ENCODE measurements at places on chromosomes 3 and 15. TPM values are rescaled to one million over a fixed set of nuclear protein-coding genes. Genes with fewer than 3 reads are reported as not detected.

GRCh38 chr15:66779331-66780009 lies 77.4 kb downstream of the SMAD6 start:
- no peaks in the 10 kb centered on the region for H3K36me3 ChIP-seq
- no peak overlapping the region for H3K4me3 ChIP-seq
- DNase-seq, result no peak
- H3K4me1 ChIP-seq, result peaks cover 64% of the 10 kb centered on the region
- H3K27ac ChIP-seq, result peak overlapping the region; percentile 86

DNA sequence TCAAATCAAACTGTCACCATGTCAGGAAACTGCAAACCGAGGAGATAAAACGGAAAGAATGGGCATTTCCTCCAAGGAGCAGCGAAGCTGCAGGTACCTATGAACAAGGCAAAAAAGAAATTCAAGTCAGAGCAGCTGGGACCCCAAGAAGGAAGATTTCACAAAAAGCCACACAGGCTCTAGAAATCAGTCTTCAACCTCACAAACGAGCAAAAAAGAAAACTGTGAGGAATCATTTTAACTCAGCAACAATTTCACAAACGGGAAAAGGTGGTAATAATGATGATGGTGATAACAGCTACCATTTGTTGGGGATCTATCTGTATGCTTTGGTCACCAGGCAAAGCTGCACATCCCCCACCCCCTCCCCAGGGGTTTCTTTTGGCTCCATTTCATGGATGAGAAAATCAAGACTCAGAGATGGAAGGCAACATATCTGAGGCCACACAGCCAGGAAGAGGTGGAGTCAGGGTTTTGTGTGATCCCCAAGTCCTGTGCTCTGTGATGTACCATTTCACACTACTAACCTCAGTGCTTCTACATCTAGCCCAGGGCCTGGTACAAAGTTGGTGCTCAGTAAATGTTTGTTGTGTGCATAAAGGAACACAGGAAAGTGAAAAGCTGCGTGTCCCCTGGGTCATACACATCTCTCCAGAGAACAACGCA lies 109.9 kb downstream of the IQSEC1 start:
- H3K27ac ChIP-seq, result no peak overlapping the region
- H3K27me3 ChIP-seq, result no peaks in the 10 kb centered on the region
- H3K36me3 ChIP-seq, result no peaks in the 10 kb centered on the region
- DNase-seq, result no peak
- no peak overlapping the region for H3K4me3 ChIP-seq

DNA sequence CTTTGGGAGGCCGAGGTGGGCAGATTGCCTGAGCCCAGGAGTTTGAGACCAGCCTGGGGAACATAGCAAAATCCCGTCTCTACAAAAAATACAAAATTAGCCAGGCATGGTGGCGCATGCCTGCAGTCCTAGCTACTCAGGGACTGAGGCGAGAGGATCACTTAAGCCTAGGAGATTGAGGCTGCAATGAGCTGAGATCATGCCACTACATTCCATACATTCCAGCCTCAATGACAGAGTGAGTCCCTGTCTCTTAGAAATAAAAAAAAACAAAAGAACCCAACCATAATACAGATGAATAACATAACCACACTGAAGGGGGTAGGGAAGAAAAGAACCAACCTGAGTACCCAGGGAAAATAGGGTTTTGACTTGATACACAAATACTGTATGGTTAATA lies 19.7 kb upstream of the CGNL1 start:
- no peaks in the 10 kb centered on the region for H3K27me3 ChIP-seq
- no peak for DNase-seq
- H3K4me3 ChIP-seq, result no peak overlapping the region
- H3K4me1 ChIP-seq, result no peaks in the 10 kb centered on the region

Gene ANXA2
- 1,903 TPM for total RNA-seq

DNA sequence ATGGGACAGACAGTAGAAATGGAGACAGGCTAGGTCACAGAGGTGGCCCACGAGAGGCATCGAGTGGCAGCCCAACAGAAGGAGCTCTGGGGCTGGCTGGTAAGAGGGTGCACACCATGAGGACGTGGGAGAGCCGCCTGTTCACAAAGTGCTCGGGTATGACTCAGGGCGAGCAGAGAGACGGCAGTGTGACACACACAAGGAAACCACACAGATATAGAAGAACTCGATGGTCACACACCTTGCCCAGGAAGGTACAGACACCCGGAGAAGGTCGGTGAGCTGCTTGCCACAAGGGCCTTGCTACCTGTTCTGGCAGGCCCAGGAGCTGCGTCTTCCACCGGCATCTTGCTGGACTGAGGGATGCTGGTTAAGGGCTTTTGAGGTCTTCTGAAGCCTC lies 50.2 kb downstream of the CA12 start:
- H3K4me3 ChIP-seq, result no peak overlapping the region
- H3K4me1 ChIP-seq, result no peaks in the 10 kb centered on the region
- H3K27me3 ChIP-seq, result no peaks in the 10 kb centered on the region
- no peak overlapping the region for H3K27ac ChIP-seq

Gene TSPAN3
- 130 TPM for total RNA-seq

DNA sequence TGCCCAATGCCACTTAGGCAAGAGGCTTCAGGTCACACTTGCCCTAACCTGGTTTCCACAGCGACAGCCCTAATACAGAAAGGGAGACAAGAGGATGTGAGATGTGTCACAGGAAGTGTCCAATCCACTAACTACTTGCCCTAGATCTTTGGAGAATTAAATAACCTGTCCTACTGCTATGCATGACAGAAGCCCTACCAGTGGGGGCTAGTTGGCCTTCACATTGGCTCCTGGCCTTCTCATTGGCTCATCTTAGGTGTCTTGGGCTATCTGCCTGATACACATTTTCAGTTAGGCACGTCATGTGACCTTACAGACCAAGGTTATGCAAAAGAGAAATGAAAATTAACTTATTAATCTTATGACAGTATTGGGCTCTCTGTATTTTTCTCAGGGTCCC lies 449.9 kb downstream of the FHIT start:
- H3K36me3 ChIP-seq, result no peaks in the 10 kb centered on the region
- DNase-seq, result no peak
- no peak overlapping the region for H3K27ac ChIP-seq
- H3K27me3 ChIP-seq, result no peaks in the 10 kb centered on the region
- no peaks in the 10 kb centered on the region for H3K4me1 ChIP-seq

DNA sequence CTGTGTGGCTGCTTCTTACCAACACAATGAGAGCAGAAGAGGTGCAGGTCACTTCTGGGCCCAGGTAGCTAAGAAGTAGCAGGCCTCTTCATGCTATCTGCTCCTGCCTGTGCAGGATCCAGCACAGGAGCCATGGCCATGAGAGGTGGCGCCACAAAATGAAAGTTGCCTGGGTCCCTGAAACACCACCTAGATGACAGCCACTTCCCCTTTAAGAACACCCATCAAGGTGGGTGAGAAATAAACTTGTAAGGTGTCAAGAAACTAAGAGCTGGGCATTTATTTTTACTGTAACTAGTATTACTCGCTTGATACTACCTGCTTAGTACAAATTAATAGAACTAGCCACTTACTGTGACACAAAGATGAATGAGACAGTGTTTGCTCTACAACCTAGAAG lies 484.6 kb upstream of the TBL1XR1 start:
- DNase-seq, result no peak
- peak overlapping the region; percentile 26 for H3K27ac ChIP-seq
- no peaks in the 10 kb centered on the region for H3K4me1 ChIP-seq
- no peaks in the 10 kb centered on the region for H3K36me3 ChIP-seq
- no peaks in the 10 kb centered on the region for H3K27me3 ChIP-seq

Gene LRRC3B
- not detected for total RNA-seq

- no peak overlapping the region for H3K27ac ChIP-seq
- H3K4me1 ChIP-seq, result no peaks in the 10 kb centered on the region
- no peak for DNase-seq
- H3K27me3 ChIP-seq, result no peaks in the 10 kb centered on the region
Measured at GRCh38 chr3:39573392-39573791, 105.9 kb downstream of the MOBP start.

Gene GATA2
- 74.6 TPM for total RNA-seq

Gene RASGRF1
- 0.59 TPM for total RNA-seq

Gene RARRES1
- total RNA-seq, result 1.3 TPM

GRCh38 chr15:73051391-73051806 lies 864 bp upstream of the NEO1 start:
- peaks cover 3% of the 10 kb centered on the region for H3K36me3 ChIP-seq
- peaks cover 11% of the 10 kb centered on the region for H3K4me1 ChIP-seq
- peaks cover 58% of the 10 kb centered on the region for H3K27me3 ChIP-seq
- no peak overlapping the region for H3K27ac ChIP-seq
- H3K4me3 ChIP-seq, result peak overlapping the region; percentile 67
- DNase-seq, result no peak

GRCh38 chr3:176776622-176777175 lies 420.6 kb downstream of the TBL1XR1 start:
- no peaks in the 10 kb centered on the region for H3K27me3 ChIP-seq
- H3K4me3 ChIP-seq, result no peak overlapping the region
- no peak for DNase-seq
- H3K27ac ChIP-seq, result no peak overlapping the region
- H3K4me1 ChIP-seq, result no peaks in the 10 kb centered on the region
- H3K36me3 ChIP-seq, result no peaks in the 10 kb centered on the region

GRCh38 chr3:182239316-182239715 lies 527.6 kb downstream of the SOX2 start:
- H3K27ac ChIP-seq, result no peak overlapping the region
- no peaks in the 10 kb centered on the region for H3K4me1 ChIP-seq
- H3K27me3 ChIP-seq, result no peaks in the 10 kb centered on the region
- H3K36me3 ChIP-seq, result no peaks in the 10 kb centered on the region
- H3K4me3 ChIP-seq, result no peak overlapping the region

- no peak overlapping the region for H3K4me3 ChIP-seq
- DNase-seq, result no peak
- H3K27me3 ChIP-seq, result no peaks in the 10 kb centered on the region
Measured at GRCh38 chr3:69483449-69483848, 97.6 kb upstream of the FRMD4B start.

- H3K27me3 ChIP-seq, result no peaks in the 10 kb centered on the region
- H3K36me3 ChIP-seq, result no peaks in the 10 kb centered on the region
- H3K4me3 ChIP-seq, result no peak overlapping the region
- DNase-seq, result no peak
- no peaks in the 10 kb centered on the region for H3K4me1 ChIP-seq
Measured at GRCh38 chr3:104069114-104069513, 1297.6 kb upstream of the ALCAM start.

DNA sequence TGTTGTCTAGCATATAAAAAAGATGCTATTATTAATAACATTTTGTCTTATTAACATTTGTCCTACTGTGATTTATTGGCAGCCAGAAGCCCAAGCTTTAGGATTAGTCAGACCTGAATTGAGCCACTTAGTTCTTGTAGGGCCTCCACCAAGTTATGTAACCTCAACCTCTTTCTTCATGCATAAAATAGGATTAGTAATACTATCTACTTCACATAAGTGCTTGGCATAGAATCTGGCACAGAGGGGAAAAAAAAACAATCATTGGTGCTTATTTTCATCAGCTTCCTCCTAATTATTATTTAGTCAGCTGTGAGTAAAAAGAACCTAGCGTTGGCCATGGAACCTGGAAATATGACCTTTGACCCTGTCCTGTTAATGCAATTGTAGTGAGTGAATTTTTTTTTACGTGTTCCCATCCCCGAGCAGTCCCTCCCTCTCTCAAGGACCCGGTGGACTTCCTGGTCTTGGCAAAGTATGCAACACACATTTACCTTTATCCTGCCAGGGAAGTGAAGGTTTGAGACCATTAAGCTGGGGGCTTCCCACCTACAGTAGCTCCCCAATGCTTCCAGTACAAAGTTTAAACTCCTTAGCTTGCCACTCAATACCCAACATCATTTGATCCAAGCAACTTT lies 136.8 kb downstream of the FHIT start:
- no peaks in the 10 kb centered on the region for H3K4me1 ChIP-seq
- no peaks in the 10 kb centered on the region for H3K36me3 ChIP-seq
- no peak overlapping the region for H3K27ac ChIP-seq
- no peak for DNase-seq

DNA sequence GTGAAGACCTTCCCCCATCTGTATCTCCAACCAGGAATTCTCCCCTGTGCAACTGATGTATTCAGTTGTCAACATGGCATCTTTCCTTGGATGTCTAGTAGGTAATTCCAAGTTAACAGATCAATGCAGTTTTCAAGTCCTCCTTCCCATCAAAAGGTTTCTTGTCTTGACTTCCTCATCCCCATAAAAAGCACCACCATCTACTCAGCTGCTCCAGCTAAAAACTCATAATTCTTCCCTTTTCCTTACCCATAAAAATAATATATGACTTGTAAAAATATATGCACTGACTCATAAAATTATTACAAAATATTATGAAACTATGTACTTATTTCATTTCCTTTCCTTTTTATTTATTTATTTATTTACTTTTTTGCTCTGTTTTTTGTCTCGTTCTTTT lies 5.0 kb upstream of the CAND2 start:
- no peak overlapping the region for H3K4me3 ChIP-seq
- no peaks in the 10 kb centered on the region for H3K27me3 ChIP-seq
- no peak overlapping the region for H3K27ac ChIP-seq
- H3K36me3 ChIP-seq, result no peaks in the 10 kb centered on the region

- no peaks in the 10 kb centered on the region for H3K27me3 ChIP-seq
- H3K4me1 ChIP-seq, result no peaks in the 10 kb centered on the region
- no peak for DNase-seq
- H3K27ac ChIP-seq, result no peak overlapping the region
- no peaks in the 10 kb centered on the region for H3K36me3 ChIP-seq
Measured at GRCh38 chr15:98555173-98555515, 93.2 kb upstream of the IGF1R start.

Gene SLC24A5
- not detected for total RNA-seq

Gene MYH15
- 1.2 TPM for total RNA-seq

Gene EXD1
- 0.15 TPM for total RNA-seq

Gene CD200
- not detected for total RNA-seq

- DNase-seq, result no peak
- H3K27me3 ChIP-seq, result no peaks in the 10 kb centered on the region
- no peak overlapping the region for H3K27ac ChIP-seq
- H3K36me3 ChIP-seq, result no peaks in the 10 kb centered on the region
Measured at GRCh38 chr15:28075573-28075972, 23.5 kb downstream of the OCA2 start.

Gene IL12A
- not detected for total RNA-seq

Gene BFSP2
- total RNA-seq, result 0.67 TPM

Gene GPR62
- not detected for total RNA-seq
